A549 treated with Hydrocortisone at 1 μM for 4 hours (cell line): ENCODE measurements at places on chromosomes 3 and 15. TPM values are rescaled to one million over a fixed set of nuclear protein-coding genes. Genes with fewer than 3 reads are reported as not detected.

Gene MKRN3
- 1.6 to 2.8 TPM (median 2.2 TPM) in 5 replicates for total RNA-seq

Gene CIDEC
- 61.6 to 88.8 TPM (median 71.7 TPM) in 5 replicates for total RNA-seq

Gene TEX9
- total RNA-seq: 3.1 to 6.2 TPM (median 4.0 TPM) in 5 replicates

Gene SPTBN5
- 0.08 to 0.23 TPM (median 0.17 TPM) in 5 replicates for total RNA-seq

Gene POLQ
- total RNA-seq: 5.6 to 7.0 TPM (median 6.9 TPM) in 5 replicates

Gene IL12A
- total RNA-seq: 1.2 to 1.7 TPM (median 1.6 TPM) in 5 replicates

Gene FOXL2NB
- total RNA-seq: 0.63 to 1.6 TPM (median 1.2 TPM) in 5 replicates

Gene TLR9
- 0.02 to 0.03 TPM in 2 of 5 replicates, not detected in the others for total RNA-seq

Gene NPHP3
- 6.6 to 8.9 TPM (median 8.6 TPM) in 5 replicates for total RNA-seq

Gene HDDC3
- 26.8 to 38.6 TPM (median 34.3 TPM) in 5 replicates for total RNA-seq

Gene CHRNA5
- 29.7 to 34.6 TPM (median 32.5 TPM) in 5 replicates for total RNA-seq

Gene GABRG3
- 0.24 to 0.62 TPM (median 0.48 TPM) in 5 replicates for total RNA-seq

Gene EBLN2
- total RNA-seq: 0.23 to 0.63 TPM (median 0.39 TPM) in 5 replicates

Gene NSUN3
- total RNA-seq: 5.3 to 7.2 TPM (median 6.1 TPM) in 5 replicates

Gene ZNF35
- total RNA-seq: 5.0 to 6.4 TPM (median 5.4 TPM) in 5 replicates

Gene TMEM212
- not detected in 5 replicates for total RNA-seq

Gene ECE2
- total RNA-seq: not detected in 5 replicates

Gene LRTM1
- total RNA-seq: not detected in 5 replicates

Gene GPR87
- 2.3 to 2.7 TPM (median 2.6 TPM) in 5 replicates for total RNA-seq

Gene AGBL1
- total RNA-seq: not detected in 5 replicates

Gene STAG1
- 7.7 to 12.0 TPM (median 9.2 TPM) in 5 replicates for total RNA-seq

Gene CTXN2
- total RNA-seq: 0.03 to 0.07 TPM in 2 of 5 replicates, not detected in the others

Gene ATP11B
- 7.7 to 15.1 TPM (median 11.6 TPM) in 5 replicates for total RNA-seq

Gene CMTM8
- total RNA-seq: 9.8 to 13.3 TPM (median 12.0 TPM) in 5 replicates

Gene CNTN4
- total RNA-seq: not detected in 5 replicates

Gene NRROS
- total RNA-seq: 0.03 TPM in 1 of 5 replicates, not detected in the others

Gene CSPG4
- 0.10 to 0.16 TPM (median 0.12 TPM) in 5 replicates for total RNA-seq

Gene NTRK3
- 18.0 to 25.1 TPM (median 22.2 TPM) in 5 replicates for total RNA-seq

Gene ROPN1B
- not detected in 5 replicates for total RNA-seq

Gene RBP2
- not detected in 5 replicates for total RNA-seq

Gene CNTN3
- not detected in 5 replicates for total RNA-seq

Gene KBTBD13
- total RNA-seq: not detected in 5 replicates

Gene DLL4
- total RNA-seq: 1.8 to 2.4 TPM (median 2.1 TPM) in 5 replicates

Gene TP63
- 0.10 to 0.22 TPM (median 0.20 TPM) in 5 replicates for total RNA-seq

Gene PLA2G4E
- 0.03 TPM in 1 of 5 replicates, not detected in the others for total RNA-seq

Gene WDR73
- 34.6 to 48.6 TPM (median 36.2 TPM) in 5 replicates for total RNA-seq
